Epithelial cell of alveolus of lung (primary cell): ENCODE measurements at places on chromosomes 3 and 15. TPM values are rescaled to one million over a fixed set of nuclear protein-coding genes. Genes with fewer than 3 reads are reported as not detected.

The ACVR2B gene
- total RNA-seq, result 2.7 and 3.3 TPM in 2 replicates

The TLR9 gene
- not detected in 2 replicates for total RNA-seq

The PRSS50 gene
- not detected in 2 replicates for total RNA-seq

The GHSR gene
- total RNA-seq, result not detected in 2 replicates

The MYRIP gene
- 0.24 TPM in 1 of 2 replicates, not detected in the other for total RNA-seq

The MITF gene
- 6.6 and 20.7 TPM in 2 replicates for total RNA-seq

The KBTBD13 gene
- total RNA-seq, result 0.13 TPM in 1 of 2 replicates, not detected in the other

The SLC6A11 gene
- not detected in 2 replicates for total RNA-seq

The TAGLN3 gene
- total RNA-seq, result 3.2 TPM in 1 of 2 replicates, not detected in the other

The MCF2L2 gene
- total RNA-seq, result 0.52 and 1.4 TPM in 2 replicates

The ZNF620 gene
- 0.39 and 2.6 TPM in 2 replicates for total RNA-seq

The SAMD7 gene
- total RNA-seq, result not detected in 2 replicates

The NUSAP1 gene
- 40.2 and 53.8 TPM in 2 replicates for total RNA-seq

The BMF gene
- total RNA-seq, result 1.7 and 30.4 TPM in 2 replicates

The P2RY12 gene
- total RNA-seq, result not detected in 2 replicates

The CMTM7 gene
- 15.0 TPM in 2 replicates for total RNA-seq

The PLAAT1 gene
- total RNA-seq, result 1.2 TPM in 1 of 2 replicates, not detected in the other

The SPTSSB gene
- not detected in 2 replicates for total RNA-seq

The CSPG5 gene
- total RNA-seq, result 0.08 and 0.26 TPM in 2 replicates

The SCN11A gene
- under 0.01 TPM in 2 replicates for total RNA-seq

The SIDT1 gene
- total RNA-seq, result 0.13 TPM in 1 of 2 replicates, not detected in the other

The GNAT1 gene
- total RNA-seq, result not detected in 2 replicates

The DAZL gene
- total RNA-seq, result not detected in 2 replicates

The ANKRD63 gene
- not detected in 2 replicates for total RNA-seq

The ARPP21 gene
- total RNA-seq, result 0.24 TPM in 1 of 2 replicates, not detected in the other

The ACY1 gene
- total RNA-seq, result 26.8 and 74.0 TPM in 2 replicates

The LHFPL4 gene
- not detected in 2 replicates for total RNA-seq

The CAMK2N2 gene
- total RNA-seq, result 0.39 TPM in 1 of 2 replicates, not detected in the other

The ROPN1 gene
- not detected in 2 replicates for total RNA-seq

The SLC22A13 gene
- total RNA-seq, result 0.26 and 1.6 TPM in 2 replicates

The DOCK3 gene
- under 0.01 TPM in 1 of 2 replicates, not detected in the other for total RNA-seq

The PLA1A gene
- total RNA-seq, result not detected in 2 replicates

The UROC1 gene
- total RNA-seq, result not detected in 2 replicates

The GRK7 gene
- under 0.01 TPM in 1 of 2 replicates, not detected in the other for total RNA-seq
